ENCODE measurements at places on chromosomes 12 and 14.
A peak's percentile ranks its signal among the peaks of the same experiment; 100 is the strongest.

GRCh38 chr12:8603286-8603685 lies 9.4 kb downstream of the AICDA start:
- no peak for DNase-seq

DNA sequence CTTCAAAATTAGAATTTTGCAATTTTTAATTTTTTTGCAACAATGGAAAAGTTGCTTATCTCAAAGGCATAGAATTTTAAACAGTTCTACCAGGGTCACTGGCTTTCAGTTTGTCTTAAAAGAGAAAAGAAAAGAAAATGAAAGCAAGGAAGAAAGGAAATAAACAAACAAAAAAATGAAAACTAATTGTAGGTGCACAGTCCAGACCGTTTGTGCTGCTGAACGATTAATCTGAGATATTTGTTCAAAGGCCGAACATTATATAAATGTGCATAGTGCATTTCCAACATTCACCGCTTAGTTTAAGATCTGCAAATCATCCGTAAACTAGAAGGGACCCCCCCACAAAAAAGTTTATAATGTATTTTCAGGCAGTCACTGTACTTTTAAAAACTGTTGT lies 5.5 kb upstream of the OTX2 start:
- no peak for DNase-seq

DNA sequence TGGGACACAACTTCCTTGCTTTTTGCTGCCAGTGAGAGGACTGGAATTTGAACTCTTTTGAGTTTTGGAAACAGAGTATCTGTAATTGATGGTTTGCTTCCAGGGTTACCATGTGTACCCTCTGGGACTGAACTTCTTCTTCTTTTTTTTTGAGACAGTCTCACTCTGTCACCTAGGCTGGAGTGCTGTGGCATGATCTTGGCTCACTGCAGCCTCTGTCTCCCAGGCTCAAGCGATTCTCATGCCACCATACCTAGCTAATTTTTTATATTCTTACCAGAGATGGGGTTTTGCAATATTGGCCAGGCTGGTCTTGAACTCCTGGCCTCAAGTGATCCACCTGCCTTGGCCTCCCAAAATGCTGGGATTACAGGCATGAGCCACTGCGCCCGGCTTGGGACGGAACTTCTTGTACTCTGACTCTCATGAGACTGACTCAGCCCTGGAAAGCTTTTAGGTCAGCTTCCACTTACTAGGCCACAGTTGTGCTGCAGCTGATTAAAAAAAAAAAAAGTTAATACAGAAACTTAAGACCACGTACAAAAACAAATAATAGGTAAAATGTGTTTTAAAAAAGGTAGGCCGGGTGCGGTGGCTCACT lies 15.8 kb downstream of the SEL1L start:
- no peak for DNase-seq

DNA sequence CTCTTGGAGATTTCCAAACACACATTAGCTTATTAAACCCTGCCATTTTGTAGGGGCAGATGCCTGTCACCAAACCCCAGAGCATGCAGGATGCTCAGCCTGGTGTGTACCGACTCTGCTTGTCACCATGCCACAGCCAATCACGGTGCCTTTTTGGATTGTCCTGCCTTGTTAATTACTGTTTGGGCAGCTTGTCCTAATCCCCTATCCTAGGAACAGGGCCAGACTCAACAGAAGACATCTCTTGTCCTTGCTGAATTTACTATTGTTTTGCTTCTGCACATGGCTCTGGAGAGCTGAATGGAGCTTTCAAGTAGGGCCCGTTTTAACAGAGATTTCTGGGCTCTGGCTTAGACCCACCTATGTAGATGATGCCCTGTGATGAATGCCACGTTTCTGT lies 388.5 kb downstream of the AACS start:
- no peak for DNase-seq

DNA sequence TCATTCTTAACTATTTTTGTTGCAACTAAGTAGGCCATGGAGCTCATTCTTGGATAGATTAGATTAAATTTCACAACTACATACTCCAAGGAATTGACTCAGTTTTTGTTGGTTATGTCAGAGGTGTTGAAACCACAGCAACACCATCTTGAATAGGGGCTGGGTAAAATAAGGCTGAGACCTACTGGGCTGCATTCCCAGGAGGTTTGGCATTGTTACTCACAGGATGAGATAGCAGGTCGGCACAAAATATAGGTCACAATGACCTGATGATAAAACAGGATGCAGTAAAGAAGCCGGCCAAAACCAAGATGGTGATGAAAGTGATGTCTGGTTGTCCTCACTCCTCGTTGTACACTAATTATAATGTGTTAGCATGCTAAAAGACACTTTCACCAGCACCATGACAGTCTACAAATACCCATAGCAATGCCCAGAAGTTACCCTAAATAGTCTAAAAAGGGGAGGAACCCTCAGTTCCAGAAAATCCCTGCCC lies 20.9 kb downstream of the DMAC2L start:
- peak; percentile 83 for DNase-seq

- no peak for DNase-seq
Measured at GRCh38 chr12:111268738-111269572, 99.9 kb downstream of the PHETA1 start.

All from fibroblast of skin of left biceps (primary cell).